SJSA1 (cell line): ENCODE measurements at places on chromosomes 7 and 10. TPM values are rescaled to one million over a fixed set of nuclear protein-coding genes. Genes with fewer than 3 reads are reported as not detected.

- no peak for DNase-seq
These were observed 6.5 kb downstream of the FOXL3 start for GRCh38 chr7:296373-296945.

- DNase-seq: no peak
These were observed 36.7 kb downstream of the ARHGAP22 start for GRCh38 chr10:48568131-48568530.

GRCh38 chr10:119237722-119238436 lies 30.5 kb downstream of the GRK5 start:
- DNase-seq: no peak

DNA sequence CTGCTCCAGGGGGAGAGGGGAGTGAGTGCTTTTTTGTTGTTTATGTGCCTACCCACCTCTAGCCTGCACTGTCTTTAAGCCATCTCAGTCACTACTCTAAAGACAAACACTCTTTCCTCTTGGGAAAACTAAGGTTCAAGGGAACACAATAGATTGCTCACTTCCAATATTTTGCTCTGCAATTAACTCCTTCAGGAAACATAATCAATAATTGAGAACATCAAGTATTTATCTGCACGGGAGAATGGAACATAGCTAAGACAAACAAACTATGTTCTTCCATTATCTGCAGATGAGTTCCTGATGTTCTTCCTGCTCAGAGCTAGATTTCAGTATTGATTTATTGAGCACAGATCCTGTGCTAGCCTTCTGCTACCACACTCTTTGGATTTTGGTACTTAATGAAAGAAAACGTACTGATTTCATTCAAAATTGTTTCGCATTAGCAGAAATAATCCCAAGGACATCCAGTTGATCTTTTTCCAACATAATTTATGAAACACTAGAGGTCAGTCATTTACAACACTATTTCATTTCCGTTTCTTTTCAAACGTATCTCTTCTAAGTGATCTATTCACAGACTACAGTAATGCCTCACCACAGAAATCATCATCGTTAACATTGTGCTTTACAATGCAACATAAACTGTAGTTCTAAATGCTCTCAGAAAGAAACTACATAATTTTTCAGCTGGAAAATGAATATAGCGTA lies 8.3 kb downstream of the NEBL start:
- DNase-seq: no peak

DNA sequence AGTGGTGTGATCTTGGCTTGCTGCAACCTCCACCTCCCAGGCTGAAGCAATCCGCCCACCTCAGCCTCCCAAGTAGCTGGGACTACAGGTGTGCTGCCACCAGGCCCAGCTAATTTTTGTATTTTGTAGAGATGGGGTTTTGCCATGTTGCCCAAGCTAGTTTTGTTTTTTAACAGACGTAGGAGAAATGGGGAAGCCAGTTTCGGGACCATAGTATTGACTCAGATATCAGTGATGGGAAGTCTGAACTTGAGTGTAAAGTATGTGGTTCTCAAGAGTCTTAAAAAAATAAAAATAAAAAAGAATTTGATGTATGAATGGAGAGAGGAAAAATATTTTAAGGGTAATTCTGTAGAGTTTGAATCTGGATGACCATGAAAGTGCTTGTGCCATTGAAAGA lies 34.2 kb downstream of the SP4 start:
- no peak for DNase-seq

DNA sequence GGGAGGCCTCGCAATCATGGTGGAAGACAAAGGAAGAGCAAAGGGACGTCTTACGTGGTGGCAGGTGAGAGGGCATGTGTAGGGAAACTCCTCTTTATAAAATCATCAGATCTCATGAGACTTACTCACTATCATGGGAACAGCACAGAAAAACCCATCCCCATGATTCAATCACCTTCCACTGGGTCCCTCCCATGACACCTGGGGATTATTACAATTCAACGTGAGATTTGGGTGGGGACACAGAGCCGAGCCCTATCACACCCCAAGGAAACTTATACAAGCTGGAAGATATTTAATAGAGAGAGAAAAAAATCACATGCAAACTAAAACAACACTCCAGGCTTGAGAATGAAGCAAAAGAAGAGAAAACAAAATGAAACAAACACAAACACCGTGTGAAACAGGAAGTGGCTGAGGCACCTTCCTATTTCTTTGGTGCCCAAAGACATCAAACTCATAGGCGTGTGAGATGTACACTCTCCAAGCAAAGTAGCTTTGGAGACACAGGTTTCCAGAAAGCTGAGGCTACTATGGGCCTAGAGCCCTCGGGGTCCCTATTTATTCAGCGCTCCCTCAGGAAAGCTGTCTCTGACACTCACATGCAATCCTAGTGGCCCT lies 97.2 kb downstream of the PRKCQ start:
- no peak for DNase-seq

Gene PIP
- not detected in 2 replicates for total RNA-seq

Gene DLX6
- 1.8 and 3.3 TPM in 2 replicates for total RNA-seq

Gene WEE2
- total RNA-seq: not detected in 2 replicates

Gene DGKB
- not detected in 2 replicates for total RNA-seq

Gene CRYGN
- not detected in 2 replicates for total RNA-seq

Gene CYP2C9
- total RNA-seq: not detected in 2 replicates
